ENCODE measurements at places on chromosomes 1 and 21. TPM values are rescaled to one million over a fixed set of nuclear protein-coding genes. Genes with fewer than 3 reads are reported as not detected.

GRCh38 chr1:186499571-186499970 is 38.7 kb upstream of the PDC start:
- DNase-seq, result no peak

DNA sequence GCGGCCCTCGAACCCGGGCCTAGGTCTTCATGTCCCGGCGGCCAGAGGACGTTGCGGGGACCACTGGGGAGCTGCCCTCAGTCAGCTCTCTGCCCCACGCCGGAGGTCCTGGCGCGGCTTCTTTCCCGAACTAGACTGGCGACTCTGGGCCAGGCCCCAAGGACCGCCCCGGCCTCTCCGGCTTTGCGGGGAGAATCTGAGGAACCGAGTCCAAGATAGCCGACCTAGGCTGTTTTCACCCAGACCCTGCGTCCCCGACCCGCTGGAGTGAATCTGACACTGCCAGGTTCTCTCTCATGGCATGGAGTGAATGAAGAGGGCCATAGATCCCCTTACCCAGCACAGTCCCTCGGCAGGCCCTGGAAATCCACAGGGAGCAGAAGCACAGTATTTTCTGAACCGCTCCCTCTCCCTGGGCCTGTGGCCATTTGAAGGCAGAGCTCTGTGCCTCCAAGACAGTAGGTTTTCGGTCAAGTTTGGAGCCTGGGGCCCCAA is 9.9 kb upstream of the BARHL2 start:
- no peak for DNase-seq

DNA sequence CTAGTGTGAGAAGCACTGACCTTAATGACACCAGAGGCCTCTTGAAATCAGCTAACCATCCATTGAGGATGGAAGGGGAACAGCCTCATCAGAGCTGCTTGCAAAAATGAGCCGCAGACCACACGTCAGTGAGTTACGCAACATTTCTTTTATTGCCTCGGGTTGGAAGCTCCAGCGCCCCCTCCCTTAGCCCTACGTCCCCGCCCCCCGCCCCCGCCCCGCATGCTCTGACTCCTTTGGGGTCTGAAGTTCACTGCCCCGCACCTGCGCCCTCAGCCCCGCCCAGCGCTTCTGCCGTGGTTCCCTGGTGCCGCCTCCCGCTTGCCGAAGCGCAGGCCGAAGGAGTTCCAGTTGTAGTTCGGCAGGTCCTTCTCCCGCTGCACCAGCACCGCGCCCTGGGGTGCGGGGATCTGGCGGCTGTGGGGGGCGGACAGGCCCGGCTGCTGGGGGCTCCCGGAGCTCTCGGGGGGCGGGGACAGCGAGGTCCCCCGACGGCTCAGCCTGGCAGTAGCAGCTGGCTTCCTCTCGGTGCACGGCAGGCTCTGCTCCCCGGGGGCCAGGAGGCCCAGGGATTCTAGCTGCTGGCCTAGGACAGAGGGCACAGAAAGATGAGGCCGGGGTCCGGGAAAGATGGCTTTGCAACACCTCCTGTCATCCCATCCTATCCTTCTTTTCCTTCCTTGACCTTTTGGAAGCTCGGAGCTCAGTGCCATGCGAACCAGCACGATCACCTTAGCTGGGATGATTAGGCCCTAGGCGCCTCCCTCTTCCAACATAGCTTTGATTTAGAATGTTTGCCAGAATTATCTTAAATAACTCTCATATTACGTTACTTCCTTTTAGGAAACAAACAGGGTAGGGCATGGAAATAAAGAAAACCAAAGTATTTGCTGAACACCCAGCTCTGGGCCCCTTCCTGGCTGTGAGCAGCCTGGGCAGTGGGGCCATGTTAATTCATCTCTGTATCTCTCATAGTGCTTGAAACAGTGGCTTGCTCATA is 5.8 kb downstream of the KISS1 start:
- DNase-seq, result peak; percentile 31

- DNase-seq, result no peak
These were observed 159.7 kb upstream of the NRIP1 start for GRCh38 chr21:15224346-15225086.

DNA sequence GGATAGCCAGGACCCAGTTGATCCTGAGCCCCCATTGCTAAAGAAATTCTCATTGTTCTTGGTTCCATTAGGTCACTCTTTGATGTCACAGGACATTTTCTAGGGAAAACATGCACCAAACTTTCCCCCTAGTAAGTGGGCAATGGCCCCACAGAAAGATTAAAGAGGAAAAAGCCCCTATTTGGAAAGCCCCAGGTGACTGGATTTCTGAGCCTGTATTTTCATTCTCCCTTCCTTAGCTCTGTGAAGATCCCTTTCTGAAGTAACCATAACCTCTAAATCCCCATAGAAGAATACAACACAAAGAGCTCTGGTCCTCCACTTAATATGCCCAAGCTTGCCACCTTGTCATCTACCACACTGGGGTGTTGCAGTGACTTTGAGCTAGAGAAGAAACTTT is 232.3 kb upstream of the FGGY start:
- no peak for DNase-seq

- DNase-seq, result peak; percentile 61
These were observed 10.7 kb downstream of the SH2D2A start for GRCh38 chr1:156805766-156806511.

VTCN1 gene
- not detected for polyA plus RNA-seq

GRCh38 chr1:47650205-47650604 is 212.4 kb downstream of the FOXD2 start:
- no peak for DNase-seq

DAB1 gene
- 1.7 TPM for polyA plus RNA-seq

ILDR2 gene
- polyA plus RNA-seq, result 2.0 TPM

- DNase-seq, result no peak
These were observed 136.5 kb upstream of the DPYD start for GRCh38 chr1:98057236-98057910.

GRCh38 chr1:119600976-119601375 is 47.1 kb downstream of the ZNF697 start:
- DNase-seq, result no peak

DNA sequence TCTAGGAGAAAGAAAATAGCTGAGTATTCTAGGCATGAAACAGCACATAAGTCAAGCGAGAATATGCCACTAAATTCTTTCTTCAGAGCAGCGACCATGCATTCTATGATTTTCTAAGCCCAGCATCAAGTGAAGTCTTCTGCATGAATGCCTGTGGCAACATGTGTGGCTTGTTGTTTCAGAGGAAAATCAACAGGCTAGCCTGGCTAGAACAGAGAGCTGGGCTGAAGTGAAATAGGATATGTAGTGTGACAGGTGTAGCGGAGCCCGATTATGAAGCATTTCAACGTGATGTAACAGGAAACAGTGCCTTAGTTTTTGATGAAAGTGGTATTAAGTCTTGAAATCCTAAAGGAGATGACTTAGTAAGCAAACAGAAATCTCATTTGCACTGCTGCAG is 7.0 kb downstream of the CSDE1 start:
- DNase-seq, result no peak

- DNase-seq, result no peak
These were observed 6.6 kb downstream of the SELE start for GRCh38 chr1:169727307-169727706.

All from muscle of arm (tissue), 14 donors.